Ureter (tissue), 1 donor: ENCODE measurements at places on chromosomes 6 and 20. TPM values are rescaled to one million over a fixed set of nuclear protein-coding genes. Genes with fewer than 3 reads are reported as not detected.

- DNase-seq, result no peak
These were observed 53.9 kb upstream of the MCUR1 start for GRCh38 chr6:13868236-13868635.

DNA sequence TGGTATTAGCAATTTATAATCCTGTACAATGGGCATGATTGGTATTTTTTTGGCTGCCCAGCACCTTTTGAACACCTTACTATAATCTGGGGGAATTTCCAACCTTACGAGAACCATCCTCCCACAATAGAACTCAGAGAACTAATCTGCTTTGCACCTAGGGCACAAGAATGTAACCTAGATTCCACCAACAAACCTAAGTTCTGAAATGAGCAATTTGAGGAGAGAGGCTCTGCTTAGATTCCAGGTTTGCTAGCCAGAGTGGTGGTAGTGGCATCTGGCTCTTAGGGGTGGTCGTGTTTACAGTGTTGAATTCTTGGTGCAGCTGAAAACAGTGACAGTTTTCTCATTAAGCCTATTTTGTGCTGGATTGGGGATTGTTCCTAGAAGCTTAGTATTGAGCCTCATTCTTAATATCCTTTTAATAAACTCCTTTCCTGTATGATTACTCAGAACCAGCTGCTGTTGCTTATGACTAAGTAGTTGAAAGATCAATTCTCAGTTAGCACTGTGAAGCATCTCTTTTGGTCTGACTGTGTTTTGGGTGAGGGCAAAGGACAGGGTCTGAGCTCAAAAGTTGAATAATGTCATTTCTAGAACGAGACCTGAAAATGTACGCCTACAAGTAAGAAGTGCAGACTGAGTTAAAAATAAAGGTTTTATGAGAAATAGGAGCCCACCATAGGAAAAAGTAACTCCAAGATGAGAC, 385.6 kb downstream of the CDKAL1 start:
- DNase-seq, result no peak

Gene COL19A1
- 1.7 TPM for total RNA-seq

- no peak for DNase-seq
These were observed 16.8 kb downstream of the POFUT1 start for GRCh38 chr20:32224463-32224862.

Gene MLIP
- 0.18 TPM for total RNA-seq

DNA sequence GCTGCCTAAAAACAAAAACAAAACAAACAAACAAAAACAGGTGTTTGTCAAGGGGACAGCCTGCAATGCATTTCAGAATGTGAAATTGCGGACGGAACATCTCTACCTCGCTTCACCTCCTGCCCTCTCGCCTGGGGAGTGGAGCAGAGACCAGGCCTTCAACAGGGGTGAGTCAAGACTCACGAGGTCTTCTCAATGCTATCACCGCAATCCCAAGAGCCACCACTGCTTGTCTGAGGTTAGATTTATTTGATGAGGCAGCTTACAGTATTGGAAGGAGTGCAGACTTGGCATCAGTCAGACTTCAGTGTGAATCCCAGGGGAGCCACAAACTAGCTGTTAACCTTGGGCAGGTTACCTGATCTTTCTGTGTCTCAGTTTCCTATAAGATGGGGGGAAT, 7.7 kb downstream of the GABRR1 start:
- no peak for DNase-seq

DNA sequence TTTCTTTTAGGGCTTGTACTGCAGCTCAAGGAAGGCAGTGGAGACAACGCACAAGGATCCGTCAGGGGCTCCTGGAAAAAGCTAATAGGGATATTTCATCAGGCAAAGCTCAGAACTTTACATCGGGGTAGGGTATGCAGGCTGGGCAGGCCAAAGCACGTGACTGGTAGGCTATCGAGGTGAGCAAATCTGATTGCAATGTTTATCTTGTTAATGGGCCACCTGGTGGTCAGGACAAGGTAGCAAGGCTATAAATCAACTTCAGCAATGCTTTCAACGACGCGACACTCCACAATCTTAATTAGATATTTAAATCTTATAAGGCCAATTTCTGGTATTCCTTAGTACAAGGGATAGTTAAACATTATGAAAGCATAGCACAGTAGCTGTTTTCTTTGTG, 1302.8 kb upstream of the EYS start:
- no peak for DNase-seq
